Endothelial cell of umbilical vein (primary cell): ENCODE measurements at places on chromosomes 2 and 18. TPM values are rescaled to one million over a fixed set of nuclear protein-coding genes. Genes with fewer than 3 reads are reported as not detected.

DNA sequence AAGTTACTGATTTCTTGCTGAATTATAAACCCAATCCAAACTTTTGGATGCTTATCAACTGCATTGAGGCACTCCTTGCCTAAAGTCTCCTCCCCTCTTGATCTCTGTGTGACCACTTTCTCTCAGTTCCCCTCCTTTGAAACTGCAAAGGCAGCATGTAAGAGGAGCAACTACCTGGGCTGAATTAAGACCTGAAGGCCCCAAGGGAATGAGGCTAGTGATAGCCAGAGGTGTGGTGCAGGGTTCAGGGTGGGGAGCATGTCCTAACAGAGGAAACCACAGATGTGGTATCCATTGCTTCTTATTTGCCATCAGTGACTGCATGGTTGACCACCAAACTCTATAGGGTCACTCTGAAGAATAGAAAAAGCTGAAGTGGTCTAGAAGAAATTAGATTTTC is 557.9 kb downstream of the TNS1 start:
- no peak for DNase-seq

DNA sequence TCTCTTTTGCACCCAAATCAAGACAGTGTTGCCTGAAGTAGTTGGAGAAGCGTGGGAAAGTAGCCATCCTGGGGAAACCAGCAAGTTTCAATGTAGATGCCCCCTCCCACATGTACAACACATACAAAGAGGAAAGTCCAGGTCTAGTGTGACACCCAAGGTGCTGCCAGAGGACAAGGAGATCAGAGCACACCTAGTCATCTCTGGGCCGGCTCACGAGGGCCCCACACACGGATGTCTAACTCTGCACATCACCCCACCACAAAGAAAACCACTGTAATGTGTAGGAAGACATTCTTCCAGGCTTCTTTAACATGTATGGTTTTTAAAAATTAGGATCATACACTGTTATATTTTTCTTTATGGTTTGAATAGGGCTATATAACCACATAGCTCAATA is 21.6 kb downstream of the PARD6G start:
- no peak for DNase-seq

DNA sequence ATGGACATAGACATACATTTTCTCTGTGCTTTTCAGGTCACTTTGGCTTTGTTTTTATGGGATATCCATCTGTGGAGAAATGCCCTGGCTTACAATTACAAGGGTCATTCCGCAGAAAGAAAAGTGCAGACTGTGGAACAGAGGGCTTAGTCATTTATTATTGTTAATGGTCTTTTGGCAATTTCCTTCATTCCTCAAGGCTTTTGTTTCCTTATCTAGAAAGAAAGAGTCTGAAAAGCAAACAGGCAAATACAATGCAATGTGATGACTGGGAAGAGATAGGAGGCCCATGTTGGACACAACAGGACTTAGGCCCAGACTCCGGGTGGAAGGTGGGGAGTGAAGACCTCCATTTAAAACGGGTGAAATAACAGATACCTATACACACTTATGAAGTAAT is 129.5 kb upstream of the CAVIN2 start:
- peak; percentile 99 for DNase-seq

The ZNF396 gene
- 0.44 and 0.72 TPM in 2 replicates for total RNA-seq

DNA sequence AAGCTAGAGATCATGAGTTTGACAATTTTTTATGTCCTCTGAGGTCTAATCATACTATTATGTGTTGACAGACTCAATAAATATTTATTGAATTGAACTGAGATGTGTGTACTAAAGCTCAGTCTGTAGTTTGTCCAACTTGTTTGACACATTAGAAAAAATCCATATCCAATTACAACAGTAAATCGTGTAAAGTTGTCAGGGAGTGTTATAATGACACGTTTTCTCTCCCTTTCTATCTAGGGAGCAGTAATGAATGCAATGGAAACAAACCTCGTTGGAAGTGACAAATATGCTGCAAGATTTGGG is 28.4 kb downstream of the ITGA4 start:
- DNase-seq, result no peak

- no peak for DNase-seq
Observed at GRCh38 chr2:240502059-240502429, 55.7 kb downstream of the ANKMY1 start.
